NB4 (cell line): ENCODE measurements at places on chromosomes 11 and 22.

- no peak for DNase-seq
Measured at GRCh38 chr11:15507592-15507991, 392.9 kb downstream of the INSC start.

DNA sequence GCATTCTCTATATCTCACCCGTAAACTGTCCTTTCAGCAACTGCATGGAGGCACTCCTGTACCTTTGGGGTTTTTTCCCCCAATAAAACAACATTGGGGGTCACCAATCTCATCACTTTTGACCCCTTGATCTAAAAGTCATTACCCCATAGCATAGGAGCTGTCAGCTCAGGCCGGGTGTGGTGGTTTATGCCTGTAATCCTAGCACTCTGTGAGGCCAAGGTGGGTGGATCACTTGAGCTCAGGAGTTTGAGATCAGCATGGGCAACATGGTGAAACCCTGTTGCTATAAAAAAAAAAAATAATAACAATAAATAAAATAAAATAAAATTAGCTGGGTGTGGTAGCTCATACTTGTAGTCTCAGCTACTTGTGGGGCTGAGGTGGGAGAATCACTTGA lies 17.1 kb upstream of the GDPD4 start:
- DNase-seq = no peak

- no peak for DNase-seq
Measured at GRCh38 chr22:39301926-39302325, 17.5 kb downstream of the RPL3 start.

GRCh38 chr11:33559567-33559966 lies 141.1 kb downstream of the C11orf91 start:
- DNase-seq = no peak

DNA sequence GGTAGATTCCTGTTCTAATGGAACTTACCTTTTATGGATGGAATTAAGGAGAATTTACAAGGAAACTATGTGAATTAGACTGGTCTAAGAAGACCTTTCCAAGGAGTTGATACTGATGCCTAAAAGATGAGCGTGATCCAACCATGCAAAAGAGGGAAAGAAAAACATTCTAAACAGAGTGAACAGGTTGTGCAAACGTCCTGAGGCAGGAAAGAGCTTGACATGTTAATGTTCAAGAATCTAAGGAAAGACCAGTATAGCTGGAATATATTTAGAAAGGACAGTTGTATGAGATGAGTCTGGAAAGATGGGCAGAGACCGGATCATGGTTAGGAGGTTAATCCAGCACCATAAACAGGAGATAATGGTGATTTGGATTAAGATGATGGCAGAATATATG lies 1.3 kb downstream of the DDIAS start:
- no peak for DNase-seq

DNA sequence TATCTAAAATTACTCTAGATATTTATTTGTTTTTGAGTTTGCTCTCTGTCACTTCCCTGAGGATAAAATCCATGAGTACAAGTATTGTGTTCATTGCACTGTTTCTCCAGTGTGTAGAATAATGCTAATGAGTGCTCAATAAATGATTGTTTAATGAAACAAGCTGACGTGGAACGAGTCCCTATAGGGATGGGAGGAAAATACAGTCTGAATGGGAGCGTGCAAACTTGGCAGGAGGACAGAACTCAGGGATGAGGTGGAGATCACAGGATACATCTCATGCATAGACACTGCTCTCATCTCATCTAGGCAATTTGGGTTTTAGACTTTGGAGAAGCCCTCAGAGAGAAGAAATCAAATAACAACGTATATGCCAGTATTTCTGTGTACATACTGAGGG lies 58.4 kb upstream of the ZC3H12C start:
- no peak for DNase-seq

GRCh38 chr11:14451825-14452224 lies 47.8 kb downstream of the COPB1 start:
- DNase-seq = peak; percentile 27

GRCh38 chr11:44193856-44194255 lies 98.4 kb downstream of the EXT2 start:
- DNase-seq = no peak

- DNase-seq = no peak
Measured at GRCh38 chr22:16838073-16838472, 12.9 kb upstream of the XKR3 start.

- no peak for DNase-seq
Measured at GRCh38 chr11:10029386-10030121, 264.5 kb downstream of the SBF2 start.

- peak; percentile 46 for DNase-seq
Measured at GRCh38 chr11:86675017-86675416, 2.6 kb upstream of the ME3 start.

DNA sequence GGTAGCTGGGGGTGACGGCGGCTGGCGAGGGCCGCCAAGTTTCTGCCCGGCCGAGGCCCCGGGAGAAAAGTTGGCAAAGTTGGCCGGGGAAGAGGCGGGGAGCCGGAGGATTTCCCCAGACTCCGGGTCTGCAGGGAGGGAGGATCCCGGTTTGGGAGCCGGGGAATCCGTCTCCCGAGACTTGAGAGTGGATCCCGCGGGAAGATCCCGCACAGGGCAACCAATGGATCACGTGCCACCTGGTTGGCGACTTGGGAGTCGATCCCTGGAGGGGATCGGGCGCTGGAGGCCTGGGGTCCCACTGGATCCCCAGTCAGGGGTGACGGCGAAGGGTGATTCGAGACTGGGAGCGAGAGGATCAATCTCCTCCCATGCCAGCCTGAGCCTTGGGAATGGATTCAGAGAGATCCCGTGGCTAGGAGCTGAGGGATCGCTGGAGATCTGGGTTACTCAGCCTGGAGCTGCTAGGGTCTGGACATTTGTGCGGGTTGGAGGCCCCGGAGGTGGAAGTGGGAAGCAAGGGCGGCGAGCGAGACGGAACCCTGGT lies 394 bp downstream of the KIAA1671 start:
- DNase-seq = no peak

DNA sequence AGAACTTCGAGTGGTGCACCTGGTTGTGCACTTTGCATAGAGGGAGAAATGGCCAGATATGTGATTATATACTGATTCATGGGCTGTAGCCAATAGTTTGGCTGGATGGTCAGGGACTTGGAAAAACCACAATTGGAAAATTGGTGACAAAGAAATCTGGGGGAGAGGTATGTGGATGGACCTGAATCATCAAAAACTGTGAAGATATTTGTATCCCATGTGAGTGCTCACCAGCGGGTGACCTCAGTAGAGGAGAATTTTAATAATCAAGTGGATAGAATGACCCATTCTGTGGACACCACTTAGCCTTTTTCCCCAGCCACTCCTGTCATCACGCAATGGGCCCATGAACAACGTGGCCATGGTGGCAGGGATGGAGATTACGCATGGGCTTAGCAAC lies 48.0 kb upstream of the NARS2 start:
- no peak for DNase-seq

- DNase-seq = no peak
Measured at GRCh38 chr11:66852466-66853241, 4.2 kb upstream of the LRFN4 start.

DNA sequence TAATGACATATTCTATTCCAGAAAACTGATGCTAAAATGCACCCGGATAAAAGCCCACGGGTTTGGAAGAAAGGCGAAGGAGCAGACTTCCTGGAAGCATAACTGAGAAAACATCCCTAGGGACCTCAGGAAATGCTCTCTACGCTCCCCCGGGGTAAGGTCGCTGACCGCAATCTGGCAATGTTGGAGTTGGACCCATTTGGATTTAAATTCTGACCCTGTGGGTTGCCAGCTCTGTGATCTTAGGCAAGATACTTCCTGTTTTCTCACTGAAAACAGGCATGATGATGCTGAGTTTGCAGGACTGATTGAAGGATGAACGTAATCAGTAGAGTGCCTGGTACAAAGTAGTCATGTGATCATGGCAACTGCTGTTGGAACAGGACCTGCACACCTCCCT lies 1054.0 kb downstream of the NTM start:
- DNase-seq = no peak

DNA sequence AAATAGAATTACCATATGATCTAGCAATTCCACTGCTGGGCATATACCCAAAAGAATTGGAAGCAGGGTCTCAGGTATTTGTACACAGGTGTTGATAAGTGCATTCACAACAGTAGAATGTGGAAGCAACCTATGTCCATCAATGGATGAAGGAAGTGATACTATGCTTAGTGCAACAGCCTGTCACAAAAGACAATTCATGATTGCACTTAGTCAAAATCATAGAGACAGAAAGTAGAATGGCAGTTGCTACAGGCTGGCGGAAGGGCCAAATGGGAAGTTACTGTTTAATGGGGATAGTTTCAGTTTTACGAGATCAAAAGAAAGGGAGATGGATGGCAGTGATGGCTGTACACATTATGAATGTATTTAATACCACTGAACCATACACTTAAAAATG lies 42.0 kb downstream of the SGSM3 start:
- no peak for DNase-seq

- DNase-seq = no peak
Measured at GRCh38 chr11:1077417-1078119, 2.9 kb downstream of the MUC2 start.

GRCh38 chr11:120304526-120304925 lies 20.6 kb upstream of the TLCD5 start:
- peak; percentile 19 for DNase-seq

- no peak for DNase-seq
Measured at GRCh38 chr22:49740242-49740641, 87.4 kb downstream of the BRD1 start.

GRCh38 chr11:90723475-90723874 lies 500.6 kb upstream of the CHORDC1 start:
- DNase-seq = no peak

- no peak for DNase-seq
Measured at GRCh38 chr11:128497776-128498095, 89.6 kb downstream of the ETS1 start.

DNA sequence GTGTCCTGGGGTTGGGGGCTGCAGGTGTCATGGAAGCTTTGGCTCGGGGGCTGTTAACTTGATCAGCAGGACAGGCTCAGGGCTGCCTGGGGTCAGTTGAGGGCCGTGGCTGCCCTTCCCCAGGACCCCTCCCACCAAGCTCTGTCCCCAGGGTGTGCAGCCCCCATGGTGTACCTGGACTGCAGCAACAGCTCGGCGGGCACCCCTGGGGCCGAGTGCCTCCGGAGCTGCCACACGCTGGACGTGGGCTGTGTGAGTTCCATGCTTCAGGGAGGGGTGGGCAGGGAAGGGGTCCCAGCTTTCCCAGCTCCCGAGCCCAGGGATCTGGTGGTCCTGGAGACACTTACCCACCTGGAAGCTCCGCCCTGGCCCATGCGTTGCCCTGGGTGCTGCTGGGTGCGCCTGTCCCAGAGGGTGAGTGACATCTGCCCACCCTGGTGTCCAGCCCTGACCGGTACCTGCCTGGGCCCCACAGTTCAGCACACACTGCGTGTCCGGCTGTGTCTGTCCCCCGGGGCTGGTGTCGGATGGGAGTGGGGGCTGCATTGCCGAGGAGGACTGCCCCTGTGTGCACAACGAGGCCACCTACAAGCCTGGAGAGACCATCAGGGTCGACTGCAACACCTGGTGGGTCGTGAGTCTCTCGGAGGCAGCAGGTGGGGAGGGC lies 11.3 kb downstream of the MUC5B start:
- DNase-seq = no peak

DNA sequence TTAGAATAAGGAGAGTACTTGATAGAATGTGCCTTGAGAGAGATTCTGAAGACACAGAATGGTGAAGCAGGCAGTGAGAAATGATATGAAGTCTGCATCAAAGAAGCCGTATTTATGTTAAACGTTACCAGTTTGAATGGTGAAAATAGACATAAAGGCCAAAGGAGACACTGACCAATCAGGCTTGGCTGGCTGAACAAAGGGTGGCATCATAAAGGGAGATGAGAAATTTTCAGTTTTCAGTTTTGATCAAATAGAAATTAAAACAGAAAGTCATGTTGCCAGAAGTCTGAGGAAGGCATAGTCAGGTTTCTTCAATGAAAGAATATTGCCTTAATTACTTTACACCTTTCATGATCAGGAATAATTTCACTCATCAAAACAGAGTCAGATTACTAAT lies 6.6 kb downstream of the OR51F1 start:
- DNase-seq = no peak
